Glutamatergic neuron (in vitro differentiated cells): ENCODE measurements at places on chromosomes 12 and 14. TPM values are rescaled to one million over a fixed set of nuclear protein-coding genes. Genes with fewer than 3 reads are reported as not detected.

NPFF gene
- total RNA-seq: not detected

SRRM4 gene
- total RNA-seq: 183 TPM

IFI27 gene
- 3.7 TPM for total RNA-seq

STON2 gene
- total RNA-seq: 278 TPM

ERP27 gene
- not detected for total RNA-seq

CLEC9A gene
- total RNA-seq: not detected

CIROP gene
- total RNA-seq: not detected

MMP14 gene
- total RNA-seq: 162 TPM

RPGRIP1 gene
- total RNA-seq: not detected

CARMIL3 gene
- total RNA-seq: 108 TPM

PEBP1 gene
- total RNA-seq: 224 TPM

SLC7A7 gene
- total RNA-seq: 1.7 TPM

OVCH1 gene
- total RNA-seq: not detected

HOXC12 gene
- not detected for total RNA-seq

CCDC196 gene
- total RNA-seq: not detected

GCH1 gene
- 2.4 TPM for total RNA-seq

GALNT9 gene
- total RNA-seq: 13.7 TPM

GRCh38 chr12:108784270-108784669 lies 53.0 kb upstream of the CORO1C start:
- DNase-seq: no peak

DNA sequence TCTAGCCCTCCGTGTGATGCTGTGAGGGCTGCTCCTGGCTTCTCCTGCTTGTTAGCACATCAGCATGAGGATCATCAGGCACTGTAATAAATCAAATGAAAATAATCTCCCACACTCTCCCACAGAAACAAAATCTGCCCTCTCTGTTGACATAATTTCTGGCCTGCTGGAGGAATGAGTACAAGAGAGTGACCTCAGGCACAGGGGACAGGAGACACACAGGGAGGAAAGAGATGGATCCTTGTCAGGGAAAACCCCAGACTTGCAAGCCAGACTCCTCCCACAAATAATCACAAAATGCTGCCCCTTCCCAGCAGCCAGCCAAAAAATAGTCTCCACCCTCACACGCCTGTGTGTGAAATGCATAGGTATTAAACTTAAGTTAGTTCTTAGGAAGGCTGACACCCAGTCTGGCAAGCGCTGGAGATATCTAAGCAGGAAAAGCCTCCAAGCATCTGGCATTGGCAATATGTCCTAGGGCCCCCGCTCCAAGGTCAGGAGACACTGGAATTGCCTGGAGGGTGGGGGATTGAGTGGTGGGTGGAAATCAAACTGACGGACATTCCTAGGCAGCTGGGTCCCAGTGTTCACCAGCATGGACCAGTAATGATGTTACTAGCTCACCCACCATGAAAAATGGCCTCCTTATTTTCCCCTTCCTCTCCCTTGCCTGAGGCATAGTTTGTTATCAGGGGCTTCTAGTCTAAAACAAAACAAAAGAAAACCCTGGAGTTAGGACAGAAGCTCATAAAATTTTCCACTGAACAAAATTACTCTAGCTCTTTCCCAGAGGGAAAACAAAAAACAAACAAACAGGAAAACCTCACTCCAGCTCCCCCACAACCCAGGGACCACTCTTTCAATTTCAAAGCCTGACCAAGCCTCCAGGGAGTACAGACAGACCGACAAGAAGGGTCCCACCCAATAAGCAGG lies 22.0 kb downstream of the SMUG1 start:
- DNase-seq: no peak

- no peak for DNase-seq
These were observed at the start of gene IL23A for GRCh38 chr12:56338308-56339157. IL23A (plus strand) TSS chr12:56338884; CDS start chr12:56339045, 161 bp downstream.

GRCh38 chr12:94561943-94562411 lies 88.4 kb downstream of the TMCC3 start:
- peak; percentile 40 for DNase-seq

- DNase-seq: no peak
These were observed 17.0 kb downstream of the SIX1 start for GRCh38 chr14:60632257-60632656.

- no peak for DNase-seq
These were observed 58.0 kb downstream of the CDC42BPB start for GRCh38 chr14:102999227-102999895.

DNA sequence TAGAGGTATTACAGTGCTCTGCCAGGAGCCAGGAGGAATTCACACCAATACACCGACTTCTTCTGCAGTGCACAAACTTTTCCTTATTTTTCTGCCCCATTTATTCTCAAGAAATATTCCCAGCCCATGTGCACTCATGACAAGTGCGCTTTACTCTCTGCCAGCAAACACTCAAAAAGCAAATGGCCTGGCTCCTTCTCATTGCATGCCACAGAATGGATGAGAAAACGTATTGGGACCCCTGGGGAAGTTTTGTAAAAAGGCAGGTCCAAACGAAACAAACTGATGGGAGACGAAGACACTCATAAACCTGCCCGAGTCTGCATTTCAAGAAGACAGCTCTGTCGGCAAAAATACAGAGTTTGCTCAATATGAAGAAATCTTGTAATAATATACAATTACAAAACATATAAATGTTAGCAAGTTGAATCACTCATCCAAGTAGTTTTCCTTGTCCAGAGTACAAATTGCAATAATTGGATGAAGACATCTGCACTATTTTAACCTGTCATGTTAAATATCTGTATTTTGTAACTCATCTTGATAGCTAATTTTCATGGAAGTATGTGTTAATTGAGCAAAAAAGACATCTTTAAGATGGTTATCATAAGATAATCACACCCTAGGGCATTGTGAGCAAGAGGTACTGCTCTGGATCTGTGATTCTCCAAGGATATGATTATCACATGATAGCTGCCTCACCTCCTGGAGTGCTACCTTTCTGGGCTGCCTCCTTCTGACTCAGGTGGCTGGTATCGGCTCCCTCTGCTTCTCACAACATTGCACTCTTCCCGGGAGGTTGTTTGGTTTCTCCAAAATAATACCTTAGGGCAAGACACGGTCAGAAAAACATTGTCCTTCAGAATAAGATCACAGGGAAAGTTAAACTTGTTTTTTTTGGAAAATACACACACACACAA lies 260.8 kb upstream of the G2E3 start:
- DNase-seq: no peak

- DNase-seq: no peak
These were observed 28.2 kb downstream of the TRAF3 start for GRCh38 chr14:102805371-102805891.

- no peak for DNase-seq
These were observed 113.6 kb downstream of the SLC15A5 start for GRCh38 chr12:16163901-16164300.

- no peak for DNase-seq
These were observed 915.9 kb downstream of the DIO2 start for GRCh38 chr14:79295385-79295784.

GRCh38 chr14:20434701-20435581 lies 1.0 kb downstream of the KLHL33 start:
- DNase-seq: peak; percentile 51

- no peak for DNase-seq
These were observed 115.0 kb downstream of the EMP1 start for GRCh38 chr12:13311551-13311950.

DNA sequence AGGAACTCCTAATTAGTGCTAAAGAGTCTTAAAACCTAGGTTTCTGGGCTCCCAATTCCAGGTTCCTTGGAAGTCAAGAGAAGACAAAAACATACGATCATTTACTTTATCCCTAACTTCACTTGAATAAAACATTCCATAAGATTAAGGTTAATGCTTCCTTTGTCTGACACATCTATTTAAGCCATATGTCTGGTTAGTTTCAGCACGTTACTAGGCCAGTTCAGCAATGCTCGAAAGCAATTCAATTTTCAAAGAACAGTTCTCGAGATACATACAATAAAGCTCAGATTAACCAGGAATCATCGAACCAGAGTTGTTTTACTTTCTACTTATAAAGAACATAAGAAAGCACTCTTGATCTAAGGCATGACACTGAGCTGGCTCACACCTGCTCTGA lies 68.0 kb upstream of the POC1B start:
- DNase-seq: no peak

DNA sequence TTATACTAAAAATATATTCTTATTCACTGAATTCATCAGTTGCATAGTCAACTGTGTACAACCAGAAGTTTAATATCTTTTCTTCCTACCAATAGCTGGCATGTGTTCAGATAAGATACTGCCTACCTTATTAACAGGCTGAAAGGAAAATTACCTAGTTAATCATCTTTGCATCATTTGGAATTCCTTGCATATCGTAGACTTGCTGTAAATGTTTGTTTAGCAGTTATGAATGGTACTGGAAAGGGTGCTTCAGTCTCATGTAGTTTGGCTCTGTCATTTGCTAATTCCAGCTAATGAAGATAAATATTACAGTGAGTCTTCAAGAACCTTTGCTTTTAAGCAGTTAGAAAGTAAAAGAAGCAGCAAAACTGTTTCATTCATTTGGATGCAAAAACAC lies 84.4 kb downstream of the PPHLN1 start:
- no peak for DNase-seq

DNA sequence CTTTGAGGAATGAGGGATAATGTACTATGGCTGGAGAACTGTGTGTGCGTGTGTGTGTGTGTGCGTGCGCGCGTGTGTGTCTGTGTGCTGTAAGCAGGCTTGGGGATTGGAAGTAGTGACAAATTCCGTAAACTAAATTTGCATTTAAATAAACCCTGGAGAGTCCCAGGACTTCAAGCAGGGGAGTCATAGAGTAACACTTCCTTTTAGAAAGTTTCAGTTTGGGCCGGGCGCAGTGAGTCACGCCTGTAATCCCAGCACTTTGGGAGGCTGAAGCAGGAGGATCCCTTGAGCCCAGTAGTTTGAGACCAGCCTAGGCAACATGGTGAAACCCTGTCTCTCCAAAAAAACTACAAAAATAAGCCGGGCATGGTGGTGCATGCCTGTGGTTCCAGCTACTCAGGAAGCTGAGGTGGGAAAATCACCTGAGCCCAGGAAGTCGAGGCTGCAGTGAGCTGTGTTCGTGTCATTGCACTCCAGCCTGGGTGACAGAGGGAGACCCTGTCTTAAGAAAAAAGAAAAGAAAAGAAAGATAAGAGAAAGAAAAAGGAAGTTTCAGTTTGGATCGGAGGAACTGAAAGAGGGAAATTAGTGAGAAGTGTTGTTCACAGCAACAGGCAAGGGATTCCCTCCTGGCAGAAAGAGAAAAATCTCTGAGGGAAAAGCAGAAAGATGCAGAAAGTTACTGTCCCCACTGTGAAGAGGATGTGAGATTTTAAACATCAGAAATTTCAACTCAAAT lies 222.7 kb upstream of the SOX5 start:
- DNase-seq: no peak

GRCh38 chr12:77645966-77646598 lies 184.6 kb upstream of the NAV3 start:
- no peak for DNase-seq

DNA sequence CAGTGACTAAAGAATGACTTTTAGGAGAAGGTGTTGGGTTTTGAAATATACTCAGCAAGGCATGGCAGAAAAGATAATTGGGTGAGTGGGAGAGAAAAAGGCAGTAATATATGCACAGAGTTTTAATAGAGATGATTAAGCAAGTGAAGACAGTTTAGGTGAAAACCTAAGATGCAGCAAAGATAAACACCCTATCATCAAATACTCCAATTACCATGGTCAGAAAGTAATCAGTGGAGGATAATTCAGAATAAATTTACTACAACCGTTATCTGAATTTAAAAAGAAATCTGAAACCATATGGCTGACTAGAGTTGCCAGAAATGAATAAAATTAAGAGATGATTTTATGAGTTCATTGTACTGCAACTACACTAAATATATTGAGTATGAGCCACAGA lies 26.8 kb downstream of the NAA30 start:
- DNase-seq: no peak

GRCh38 chr14:59150990-59151389 lies 37.5 kb upstream of the DAAM1 start:
- no peak for DNase-seq

GRCh38 chr14:56554301-56554700 lies 25.3 kb upstream of the TMEM260 start:
- DNase-seq: no peak

DNA sequence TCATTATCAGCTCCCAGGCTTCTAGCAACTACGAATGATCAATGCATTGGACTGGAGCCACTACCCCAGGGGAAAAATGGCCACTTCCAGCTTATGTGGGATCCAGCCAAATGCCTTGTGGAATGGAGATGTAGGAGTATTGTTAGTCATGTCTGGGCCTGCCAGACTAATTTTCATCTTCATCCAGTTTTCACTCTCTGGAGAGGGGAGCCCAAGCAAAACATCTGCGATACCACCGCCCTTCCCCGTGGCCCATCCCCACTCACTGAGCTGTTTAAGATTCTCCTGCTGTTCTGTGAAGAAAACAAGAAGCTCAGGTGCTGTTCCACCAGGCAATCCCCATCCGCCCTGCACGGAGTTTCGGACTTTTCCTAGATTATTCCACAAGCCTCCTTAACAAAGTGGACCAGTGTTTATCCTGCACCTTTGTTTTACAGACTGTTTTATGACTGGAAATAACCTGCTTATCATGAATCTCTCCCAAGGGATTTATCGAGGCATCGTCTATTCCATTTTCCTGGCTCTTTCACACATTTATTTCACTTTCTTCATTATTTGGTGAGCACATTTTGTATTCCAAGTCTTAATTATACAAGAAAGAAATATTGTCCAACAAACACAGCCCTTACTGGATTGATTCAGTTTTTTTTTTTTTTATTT lies 35.5 kb upstream of the MAX start:
- DNase-seq: no peak

DNA sequence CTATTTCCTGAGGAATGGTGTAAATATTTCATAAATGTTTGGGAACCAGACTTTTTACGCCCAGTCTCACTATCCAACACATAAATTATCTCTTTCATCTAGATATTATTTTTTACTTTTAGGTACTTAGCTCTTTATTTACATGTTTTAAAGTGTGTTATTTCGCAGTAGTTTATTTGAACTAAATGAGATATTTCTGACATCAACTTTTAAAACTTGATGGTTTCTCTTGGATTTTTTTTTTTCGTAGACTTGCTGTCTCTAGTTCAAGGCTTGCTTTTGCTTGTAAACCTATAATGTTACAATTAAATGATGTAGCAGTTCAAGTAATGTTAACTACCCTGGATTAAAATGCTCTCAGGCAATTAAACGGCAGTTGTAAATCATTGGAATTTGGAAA lies 241.7 kb upstream of the PDE3A start:
- no peak for DNase-seq

- DNase-seq: no peak
These were observed 241.0 kb downstream of the TMEM117 start for GRCh38 chr12:44076871-44077270.

DNA sequence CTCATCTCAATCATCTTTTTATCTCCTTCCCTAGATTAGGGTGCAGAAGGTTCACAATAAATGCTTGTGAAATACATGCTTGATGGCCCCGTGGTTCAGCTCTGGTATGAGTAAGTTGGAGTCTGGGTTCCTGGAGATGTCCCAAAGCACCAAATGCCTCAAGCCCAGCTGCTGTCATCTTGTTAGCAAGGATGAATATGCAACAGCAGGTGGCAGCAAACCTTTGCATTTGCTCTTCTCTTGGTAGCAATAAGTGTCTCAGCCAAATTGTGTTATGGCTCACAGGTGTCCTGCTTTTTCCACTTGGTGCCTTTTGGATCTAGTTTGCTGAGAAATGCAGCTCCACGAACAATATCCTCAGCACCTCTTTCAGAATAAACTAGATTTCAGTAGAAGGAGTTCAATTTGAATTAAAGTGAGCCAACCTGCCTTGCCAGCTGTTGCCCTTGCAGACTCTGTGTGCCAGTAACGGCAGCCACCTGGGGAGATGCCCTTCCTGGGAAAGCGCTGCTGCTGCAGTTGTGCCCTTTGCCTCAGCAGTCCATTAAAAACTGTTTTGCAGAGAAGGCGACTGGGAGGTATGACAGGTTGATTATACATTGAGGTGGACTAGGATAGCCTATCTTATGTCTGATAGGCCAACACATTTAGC lies 417.3 kb downstream of the SNAPC1 start:
- peak; percentile 54 for DNase-seq
